ENCODE measurements at places on chromosomes 6 and 20. TPM values are rescaled to one million over a fixed set of nuclear protein-coding genes. Genes with fewer than 3 reads are reported as not detected.

- no peak for DNase-seq
These were observed 19.7 kb upstream of the TLDC2 start for GRCh38 chr20:36856195-36856594.

- no peak for DNase-seq
These were observed 65.7 kb downstream of the PSMG4 start for GRCh38 chr6:3324262-3324942.

NEDD9 gene
- total RNA-seq, result 47.7 TPM

DNA sequence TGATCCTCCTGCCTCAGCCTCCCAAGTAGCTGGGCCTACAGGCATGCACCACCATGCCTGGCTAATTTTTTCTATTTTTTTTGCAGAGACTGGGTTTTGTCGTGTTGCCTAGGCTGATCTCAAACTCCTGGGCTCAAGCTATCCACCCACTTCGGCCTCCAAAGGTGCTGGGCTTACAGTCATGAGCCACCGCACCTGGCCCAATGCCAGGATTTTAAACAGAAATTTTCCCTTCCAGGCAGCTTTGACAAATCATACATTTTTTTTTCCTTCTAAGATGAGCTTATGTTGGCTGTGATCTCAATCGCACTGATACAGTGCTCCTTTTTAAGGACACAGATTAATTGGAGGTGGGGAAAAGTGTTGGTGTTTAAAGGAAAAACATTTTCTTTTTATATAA, 73.2 kb upstream of the CD2AP start:
- DNase-seq, result no peak

- no peak for DNase-seq
These were observed 637 bp downstream of the TFB1M start for GRCh38 chr6:155313602-155314091.

DNA sequence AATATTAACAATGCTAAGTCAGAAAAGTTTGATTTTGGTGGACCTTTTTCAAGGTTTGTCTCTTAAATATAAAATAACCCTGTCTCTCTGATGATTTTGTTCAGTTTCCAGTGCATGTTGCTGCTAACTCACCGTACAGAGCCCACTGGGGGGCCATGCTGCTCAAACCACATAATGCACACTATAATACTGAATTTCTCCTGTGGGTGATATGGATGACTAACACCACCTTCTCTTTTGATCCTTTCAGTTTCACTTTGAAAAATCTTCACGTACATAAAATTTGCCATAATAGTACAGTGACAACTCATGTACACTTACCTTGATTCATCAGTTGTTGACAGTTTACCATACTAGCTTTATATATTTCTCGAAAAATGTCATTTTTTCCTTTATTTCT, 506.6 kb upstream of the MAN1A1 start:
- peak; percentile 10 for DNase-seq

GRCh38 chr20:5074232-5074674, 45.5 kb downstream of the PCNA start:
- DNase-seq, result no peak

GRCh38 chr6:51598171-51598570, 489.2 kb downstream of the PKHD1 start:
- no peak for DNase-seq

Measured in activated CD4-positive, alpha-beta T cell treated with anti-CD3 and anti-CD28 coated beads, Interleukin-2, amount 10 ng/mL, durations not matched to agents 7 days and 5 days (primary cell).